ENCODE measurements at places on chromosomes 2 and 18.

DNA sequence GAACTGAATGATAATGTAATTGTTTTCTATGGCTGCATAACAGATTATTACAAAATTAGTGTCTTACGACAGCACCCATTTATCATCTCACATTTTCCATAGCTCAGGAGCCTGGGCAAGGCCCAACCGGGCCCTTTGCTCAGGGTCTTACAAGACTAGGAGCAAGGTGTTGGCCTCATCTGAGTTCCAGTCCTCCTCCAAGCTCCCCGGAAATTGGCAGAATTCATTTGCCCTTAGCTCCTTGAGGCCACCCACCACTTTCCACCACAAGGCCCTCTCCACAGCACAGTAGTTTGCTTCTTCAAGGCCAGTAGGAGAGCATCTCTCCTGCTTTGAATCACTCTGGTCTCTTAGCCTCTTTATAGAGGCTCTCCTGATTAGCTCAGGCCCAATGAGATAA lies 89.2 kb upstream of the SALL3 start:
- no peak for DNase-seq

DNA sequence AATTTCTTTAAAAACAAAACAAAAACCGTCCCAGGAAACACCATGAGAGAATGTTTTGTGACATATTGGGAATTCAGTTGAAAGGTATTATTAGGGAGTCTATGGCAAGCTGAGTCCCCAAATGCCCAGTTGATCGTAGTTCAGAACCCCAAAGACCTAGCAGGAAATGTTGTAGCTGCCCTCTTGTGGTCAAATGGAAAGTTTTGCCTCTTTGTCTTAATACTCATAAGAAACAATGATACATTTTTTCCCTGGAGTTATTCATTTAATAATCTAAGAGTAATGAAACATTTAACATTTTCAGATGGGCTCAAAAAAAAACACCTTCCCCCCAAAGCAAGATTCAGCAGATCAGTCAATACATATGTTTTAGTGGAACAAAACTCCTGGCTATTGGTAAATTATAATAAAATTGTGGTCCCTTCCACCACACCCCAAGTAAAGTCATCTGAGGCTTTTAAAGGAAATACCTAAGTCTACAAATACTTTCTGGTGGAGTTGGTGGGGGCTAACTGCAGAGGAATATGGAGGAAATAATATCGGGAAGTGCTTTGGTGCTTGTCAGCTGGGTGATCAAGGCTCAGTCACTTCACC lies 37.8 kb upstream of the EFEMP1 start:
- DNase-seq: no peak

DNA sequence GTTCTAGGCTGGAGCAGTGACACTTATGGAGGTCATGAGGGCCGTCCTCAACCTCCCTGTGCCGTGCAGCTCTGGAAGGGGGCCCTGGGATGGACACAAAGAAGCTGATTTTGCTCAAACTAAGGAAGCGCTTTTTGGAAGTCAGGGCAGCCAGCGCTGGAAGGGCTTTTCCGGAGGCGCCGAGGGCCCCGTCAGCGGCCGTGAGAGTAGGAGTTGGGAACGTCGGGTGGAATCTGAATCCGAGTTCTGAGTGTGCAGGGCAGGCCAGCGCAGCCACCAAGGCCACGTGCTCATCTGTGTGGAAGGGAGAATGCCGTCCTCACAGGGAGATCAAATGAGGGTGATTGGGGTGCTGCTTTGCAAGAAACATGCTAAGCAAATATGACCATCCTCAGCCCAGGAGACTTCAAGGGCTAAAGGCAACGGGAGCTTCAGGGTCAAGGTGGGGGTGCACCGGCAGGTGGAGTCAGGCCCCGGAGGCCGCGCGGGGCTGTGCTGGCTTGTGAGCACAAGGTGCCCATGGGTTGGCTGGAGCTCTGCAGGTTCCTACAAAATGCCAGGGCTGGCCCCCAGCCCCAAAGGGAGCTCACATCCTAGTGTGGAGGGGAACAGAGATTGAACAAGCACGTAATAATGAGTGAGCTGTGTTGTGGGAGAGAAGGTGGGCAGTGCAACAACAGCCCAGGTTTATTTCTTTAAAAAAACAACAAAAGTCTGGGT lies 70.4 kb upstream of the HPCAL1 start:
- DNase-seq: no peak

DNA sequence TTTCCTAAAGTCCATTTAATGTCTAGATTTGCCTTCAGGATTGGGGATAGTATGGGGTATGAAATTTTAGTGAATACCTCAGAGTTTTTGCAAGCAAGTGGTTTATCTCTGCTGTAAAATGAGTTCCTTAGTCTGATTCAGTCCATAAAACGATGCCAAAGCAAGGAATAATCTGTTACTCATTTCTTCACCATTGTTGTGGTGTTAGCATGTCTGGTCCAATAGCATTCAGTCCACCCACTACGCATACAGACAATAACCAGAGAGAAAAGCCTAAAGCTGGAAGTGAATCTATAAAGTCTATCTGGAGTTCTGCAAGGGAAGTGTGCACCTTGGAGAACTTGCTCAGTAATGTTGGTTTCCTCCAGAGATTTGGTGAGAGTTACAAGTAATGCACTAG lies 12.9 kb upstream of the DPP4 start:
- DNase-seq: no peak
